ENCODE measurements at places on chromosomes 7 and 10. TPM values are rescaled to one million over a fixed set of nuclear protein-coding genes. Genes with fewer than 3 reads are reported as not detected.

LRRD1 gene
- total RNA-seq: not detected

TFEC gene
- 0.92 TPM for total RNA-seq

OR2A2 gene
- not detected for total RNA-seq

SPDYE9 gene
- not detected for total RNA-seq

GRCh38 chr10:68899186-68899745 is 1.8 kb upstream of the DDX50 start:
- DNase-seq: no peak

HYAL4 gene
- not detected for total RNA-seq

PAX4 gene
- not detected for total RNA-seq

DNA sequence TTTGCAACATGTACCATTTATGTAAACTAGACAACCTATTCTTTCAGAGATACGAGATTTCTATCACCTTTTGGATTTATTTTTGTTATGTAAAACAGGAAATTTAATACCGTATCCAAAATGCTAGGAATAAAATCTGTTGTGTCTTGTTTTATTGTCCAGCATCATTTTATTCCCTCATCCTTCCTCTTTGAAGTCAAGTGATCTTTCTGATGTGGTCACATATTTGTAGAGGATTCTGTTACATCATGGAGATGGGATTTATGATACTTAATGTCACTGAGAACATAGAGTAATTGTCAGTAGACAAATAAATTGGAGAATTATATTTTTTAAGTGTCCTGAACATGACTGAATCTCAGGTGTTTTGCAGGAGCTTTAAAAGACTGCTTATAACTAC is 64.7 kb downstream of the ZNF277 start:
- no peak for DNase-seq

DNA sequence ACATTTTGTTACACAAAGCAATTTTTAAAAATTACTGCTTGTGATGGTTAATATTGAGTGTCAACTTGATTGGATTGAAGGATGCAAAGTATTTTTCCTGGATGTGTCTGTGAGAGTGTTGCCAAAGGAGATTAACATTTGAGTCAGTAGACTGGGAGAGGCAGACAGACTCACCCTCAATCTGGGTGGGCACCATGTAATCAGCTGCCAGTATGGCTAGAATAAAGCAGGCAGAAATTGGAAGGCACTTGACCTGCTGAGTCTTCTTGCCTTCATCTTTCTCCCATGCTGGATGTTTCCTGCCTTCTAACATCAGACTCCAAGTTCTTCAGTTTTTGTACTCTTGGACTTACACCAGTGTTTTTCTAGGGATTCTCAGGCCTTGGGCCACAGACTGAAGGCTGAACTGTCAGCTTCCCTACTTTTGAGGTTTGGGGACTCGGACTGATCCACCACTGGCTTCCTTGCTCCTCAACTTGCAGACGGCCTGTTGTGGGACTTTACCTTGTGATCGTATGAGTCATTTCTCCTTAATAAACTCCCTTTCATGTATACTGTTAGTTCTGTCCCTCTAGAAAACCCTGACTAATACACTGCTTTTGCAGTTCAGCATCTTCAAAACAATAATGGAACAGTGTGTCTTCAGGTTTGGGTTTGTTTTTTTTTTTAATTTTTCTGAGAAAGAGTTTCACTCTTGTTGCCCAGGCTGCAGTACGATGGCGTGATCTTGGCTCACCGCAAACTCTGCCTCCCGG is 244.1 kb upstream of the SEMA3C start:
- DNase-seq: no peak

BTBD16 gene
- total RNA-seq: not detected

- no peak for DNase-seq
Measured at GRCh38 chr10:119748871-119749270, 23.0 kb downstream of the INPP5F start.

EFCAB10 gene
- total RNA-seq: not detected

- DNase-seq: no peak
Measured at GRCh38 chr7:87941138-87941537, 7.1 kb downstream of the ADAM22 start.

DNA sequence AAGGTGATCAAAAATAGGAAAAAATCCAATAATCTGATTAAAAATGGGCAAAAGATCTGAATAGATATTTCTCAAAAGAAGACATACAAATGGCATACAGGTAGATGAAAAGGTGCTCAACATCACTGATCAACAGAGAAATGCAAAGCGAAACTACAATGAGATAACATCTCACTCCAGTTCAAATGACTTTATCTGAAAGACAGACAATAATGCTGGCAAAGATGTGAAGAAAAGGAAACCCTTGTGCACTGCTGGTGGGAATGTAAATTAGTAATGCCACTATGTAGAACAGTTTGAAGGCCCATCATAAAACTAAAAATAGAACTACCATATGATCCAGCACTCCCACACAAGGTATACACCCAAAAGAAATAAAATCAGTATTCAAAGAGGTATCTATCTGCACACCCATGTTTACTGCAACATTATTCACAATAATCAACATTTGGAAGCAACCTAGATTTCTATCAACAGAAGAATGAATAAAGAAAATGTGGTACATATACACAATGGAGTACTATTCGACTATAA is 85.0 kb downstream of the LRRN3 start:
- DNase-seq: peak; percentile 8

Data from natural killer cell (primary cell).